Aorta (tissue), 5 donors: ENCODE measurements at places on chromosomes 2 and 18. TPM values are rescaled to one million over a fixed set of nuclear protein-coding genes. Genes with fewer than 3 reads are reported as not detected.

Gene TMEM37
- 11.0 TPM for total RNA-seq

Gene MSTN
- 0.81 TPM for total RNA-seq

Gene LYG2
- not detected for total RNA-seq

Gene PLEK
- total RNA-seq, result 32.9 TPM

Gene DUSP2
- total RNA-seq, result 7.5 TPM

Gene RTP5
- not detected for total RNA-seq

Gene TCF7L1
- total RNA-seq, result 39.5 TPM

Gene C2orf80
- total RNA-seq, result not detected

Gene ARL4C
- 12.5 TPM for total RNA-seq

Gene TXNDC9
- total RNA-seq, result 29.6 TPM

Gene CNTNAP5
- not detected for total RNA-seq

Gene SYT4
- total RNA-seq, result not detected

Gene TPGS2
- 72.9 TPM for total RNA-seq

Gene PAX8
- 0.45 TPM for total RNA-seq

Gene BMPR2
- total RNA-seq, result 103 TPM
